Effector CD8-positive, alpha-beta T cell (primary cell): ENCODE measurements at places on chromosomes 1 and 21.

DNA sequence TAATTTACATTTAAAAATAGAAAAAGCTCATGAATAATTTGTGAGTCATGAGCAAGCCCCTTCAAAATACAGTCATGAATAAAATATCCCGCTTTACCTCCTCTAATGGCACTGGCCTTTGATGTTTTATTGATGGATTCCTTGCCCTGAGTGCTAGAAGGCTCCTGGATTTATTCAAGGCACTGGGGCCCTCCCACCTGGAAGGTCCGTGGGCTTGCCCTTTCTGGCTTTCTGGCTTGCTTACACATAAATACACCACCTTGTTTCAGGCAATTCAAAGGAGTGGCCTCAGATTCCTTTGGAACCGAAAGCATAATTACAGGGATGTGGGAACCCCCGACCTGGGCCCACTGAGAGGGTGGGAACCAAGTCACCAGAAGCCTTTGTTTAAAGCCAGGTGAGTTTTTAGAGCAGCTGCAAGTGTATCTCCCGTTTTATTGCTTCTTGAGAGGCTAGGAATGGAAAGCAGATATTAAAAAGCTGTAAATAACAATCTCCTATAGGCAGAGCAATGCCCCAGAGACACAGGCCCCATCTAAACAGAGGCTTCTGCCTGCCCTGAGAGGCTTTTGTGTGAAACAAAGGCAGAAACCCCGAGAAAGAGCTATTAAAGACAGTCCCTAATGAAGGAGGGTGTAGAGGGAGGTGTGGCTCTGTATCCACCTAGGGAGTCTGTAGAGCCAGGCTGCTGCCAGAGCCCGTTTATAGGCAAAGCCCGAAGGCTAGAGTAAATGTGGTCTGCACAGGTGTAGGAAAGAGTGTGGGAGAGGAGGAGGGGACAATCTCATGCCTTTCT lies 126.4 kb downstream of the FAM78B start:
- DNase-seq: no peak

GRCh38 chr1:113320272-113320671 lies 70.0 kb upstream of the MAGI3 start:
- DNase-seq: no peak

GRCh38 chr1:236345728-236346127 lies 48.4 kb upstream of the EDARADD start:
- DNase-seq: no peak

- DNase-seq: no peak
Measured at GRCh38 chr1:224251741-224252146, 68.7 kb downstream of the DEGS1 start.

DNA sequence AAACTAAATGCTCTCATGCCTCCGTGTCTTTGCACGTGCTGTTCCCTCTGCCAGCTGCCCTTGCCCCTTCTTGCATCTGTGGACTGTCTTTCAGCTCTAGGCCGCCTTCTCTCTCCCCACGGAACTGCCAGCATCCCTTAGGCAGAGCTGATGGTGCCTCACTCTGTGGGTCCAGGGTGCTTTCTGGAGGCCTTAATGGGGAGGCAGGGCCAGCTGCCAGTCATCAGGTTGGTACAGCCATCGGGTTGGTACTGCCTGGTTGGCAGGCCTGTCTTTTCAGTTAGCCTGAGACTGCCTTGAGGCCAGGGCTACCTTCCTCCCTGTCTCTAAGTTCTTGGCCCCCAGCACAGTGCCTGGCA lies 61.4 kb upstream of the TARBP1 start:
- DNase-seq: no peak
